ENCODE measurements at places on chromosomes 5 and 9.

GRCh38 chr5:1937590-1937989 lies 54.9 kb upstream of the IRX4 start:
- no peak for DNase-seq

GRCh38 chr5:89281211-89281610 lies 398.2 kb upstream of the MEF2C start:
- DNase-seq, result no peak

DNA sequence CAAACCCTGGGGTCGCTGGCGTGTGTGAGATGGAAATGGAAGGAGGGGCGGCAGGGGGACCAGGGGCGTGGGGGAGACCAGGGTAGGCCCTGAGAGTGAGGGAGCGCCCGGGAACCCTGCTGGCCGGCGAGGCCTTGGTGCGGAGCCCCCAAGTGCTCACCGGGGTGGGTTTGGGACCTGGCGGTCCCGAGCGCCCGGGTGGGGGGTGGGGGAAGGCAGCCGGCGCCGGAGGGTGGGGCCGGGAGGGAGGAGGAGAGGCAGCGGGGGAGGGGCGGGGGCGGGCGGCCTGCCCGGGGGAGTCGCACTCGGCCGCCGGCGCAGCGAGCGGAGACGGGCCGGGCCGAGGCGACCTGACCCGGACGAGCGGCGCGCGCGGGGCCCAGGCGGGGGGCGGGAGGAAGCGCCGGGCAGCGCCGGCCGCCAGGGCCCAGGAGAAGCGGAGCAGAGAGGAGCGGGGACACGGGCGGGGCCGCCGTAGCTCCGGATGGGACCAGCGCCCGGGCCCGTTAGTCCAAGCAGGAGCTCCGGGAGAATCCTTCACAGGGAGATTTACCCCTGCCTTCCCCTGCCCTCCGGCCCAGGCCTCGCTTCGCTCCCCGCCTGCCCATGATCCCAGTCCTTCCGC lies at the start of gene NPR2:
NPR2 (plus strand) TSS at position 295 of the 625 bp plus-strand sequence. CDS start 818 bp downstream, outside the sequence.
- no peak for DNase-seq

DNA sequence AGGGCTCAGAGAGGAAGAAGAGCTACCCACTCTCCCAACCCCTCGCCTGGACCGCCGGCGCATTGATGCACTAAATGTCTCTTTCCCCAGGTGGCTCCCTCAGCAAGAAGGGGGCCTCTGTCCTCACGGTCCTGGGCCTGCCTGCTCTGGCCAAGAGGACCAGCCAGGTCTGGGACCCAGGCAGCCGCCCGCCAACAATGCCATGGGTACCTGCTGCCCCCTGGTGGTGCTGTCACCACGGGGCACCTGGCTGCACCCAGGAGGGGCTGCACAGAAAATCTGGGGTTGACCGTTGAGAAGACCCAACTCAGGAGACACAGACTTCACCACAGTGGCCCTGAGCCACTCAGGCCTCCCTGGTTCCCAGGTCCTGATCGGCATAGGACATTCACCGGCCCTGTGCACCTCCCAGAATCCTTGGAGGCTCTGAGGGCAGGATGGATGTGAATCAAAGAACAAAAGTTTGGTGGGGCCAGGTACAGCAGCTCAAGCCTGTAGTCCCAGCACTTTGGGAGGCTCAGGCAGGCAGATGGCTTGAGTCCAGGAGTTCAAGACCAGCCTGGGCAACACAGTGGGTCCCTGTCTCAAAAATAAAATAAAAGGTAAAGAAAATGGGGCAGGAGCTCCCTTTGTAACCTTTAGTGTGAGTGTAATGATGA lies 2.4 kb upstream of the VAV2 start:
- peak; percentile 43 for DNase-seq

DNA sequence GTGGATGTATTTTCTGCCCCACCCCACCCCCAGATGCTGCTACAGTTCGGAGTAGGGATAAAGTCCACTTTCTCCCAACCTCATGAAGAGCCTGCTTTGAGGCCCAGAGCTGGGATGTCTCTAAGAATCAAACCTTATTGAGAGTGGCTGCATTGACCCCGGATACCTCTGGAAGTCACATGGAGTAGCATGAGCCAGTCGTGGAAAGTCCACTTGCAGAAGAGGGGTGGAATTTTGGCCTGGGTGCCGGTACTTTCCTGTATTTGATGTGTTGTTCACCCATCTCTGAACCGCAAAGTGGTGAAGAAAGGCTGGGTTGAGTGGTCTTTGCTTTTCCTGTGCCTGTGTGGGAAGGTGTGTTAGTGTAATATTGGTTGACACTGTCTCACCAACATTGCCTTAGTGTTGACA lies 3.7 kb downstream of the OTULIN start:
- DNase-seq, result no peak

DNA sequence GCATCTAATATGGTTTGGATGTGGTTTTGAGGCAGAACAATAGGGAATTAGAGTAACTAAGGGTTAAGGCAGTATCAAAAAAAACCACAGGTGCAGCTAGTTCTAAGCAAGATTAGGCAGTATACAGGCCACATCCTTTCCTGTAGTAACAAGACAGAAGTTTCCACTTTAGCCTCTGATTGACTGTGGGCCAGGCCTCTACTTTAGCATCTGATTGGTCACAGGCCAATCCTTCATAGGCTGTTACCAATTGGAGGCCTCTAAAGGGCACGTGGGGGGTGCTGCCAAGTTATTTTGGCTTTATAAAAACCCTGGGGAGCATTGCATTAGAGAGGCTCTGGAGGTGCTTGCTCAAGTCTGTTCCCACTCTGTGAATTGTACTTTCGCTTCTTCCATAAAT lies 144.1 kb upstream of the ST8SIA4 start:
- no peak for DNase-seq

DNA sequence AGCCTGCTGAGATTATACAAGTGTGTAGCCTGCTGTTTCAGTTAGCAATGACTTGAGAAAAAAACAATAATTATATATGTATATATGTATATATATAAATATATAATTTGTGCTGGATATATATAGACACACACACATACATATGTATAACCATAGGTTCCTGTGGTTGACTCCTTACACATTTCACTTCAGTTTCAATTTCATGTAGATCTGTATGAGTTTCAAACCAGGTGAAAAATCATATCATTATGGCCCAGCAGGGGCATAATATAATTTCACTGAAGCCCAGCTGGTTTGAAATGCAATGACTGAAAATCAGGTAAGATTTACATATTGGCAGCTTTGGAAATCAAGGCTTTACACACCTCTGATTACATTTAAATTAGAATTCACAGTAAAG lies 690.4 kb upstream of the CDH18 start:
- no peak for DNase-seq

DNA sequence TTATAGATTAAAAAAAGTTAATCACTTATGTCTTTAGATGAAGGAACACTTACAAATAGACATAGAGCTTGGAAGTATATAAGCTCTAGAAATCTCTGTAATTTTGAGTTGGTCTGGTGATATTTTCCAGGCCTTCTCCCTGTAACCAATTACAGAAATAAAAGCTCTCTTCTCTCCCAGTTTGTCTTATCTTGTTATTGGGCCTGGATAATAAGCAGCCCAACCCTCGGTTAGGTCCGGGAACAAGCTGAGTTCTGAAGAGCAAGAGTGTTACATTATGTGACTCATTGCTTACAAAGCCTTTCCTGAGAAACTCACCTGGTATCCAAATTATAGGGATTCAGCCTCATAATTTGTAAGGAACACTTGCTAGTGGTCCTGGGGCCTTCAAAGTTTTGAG lies 1146.2 kb downstream of the CDH9 start:
- DNase-seq, result no peak

GRCh38 chr9:35908504-35909125 lies 675 bp upstream of the SPAAR start:
- DNase-seq, result no peak

All from NCI-H226 (cell line).